ENCODE measurements at places on chromosomes 13 and 19. TPM values are rescaled to one million over a fixed set of nuclear protein-coding genes. Genes with fewer than 3 reads are reported as not detected.

PLIN5 gene
- total RNA-seq: 23.5 TPM

ADAMTSL5 gene
- not detected for total RNA-seq

LGALS4 gene
- total RNA-seq: 0.34 TPM

SHKBP1 gene
- 24.3 TPM for total RNA-seq

AMH gene
- total RNA-seq: 1.3 TPM

C2CD4C gene
- total RNA-seq: 10.2 TPM

FCER2 gene
- total RNA-seq: not detected

ENOX1 gene
- total RNA-seq: 0.22 TPM

PRR22 gene
- 0.33 TPM for total RNA-seq

ACER1 gene
- not detected for total RNA-seq

TNNI3 gene
- total RNA-seq: not detected
